ENCODE measurements at places on chromosomes 6 and 20.

DNA sequence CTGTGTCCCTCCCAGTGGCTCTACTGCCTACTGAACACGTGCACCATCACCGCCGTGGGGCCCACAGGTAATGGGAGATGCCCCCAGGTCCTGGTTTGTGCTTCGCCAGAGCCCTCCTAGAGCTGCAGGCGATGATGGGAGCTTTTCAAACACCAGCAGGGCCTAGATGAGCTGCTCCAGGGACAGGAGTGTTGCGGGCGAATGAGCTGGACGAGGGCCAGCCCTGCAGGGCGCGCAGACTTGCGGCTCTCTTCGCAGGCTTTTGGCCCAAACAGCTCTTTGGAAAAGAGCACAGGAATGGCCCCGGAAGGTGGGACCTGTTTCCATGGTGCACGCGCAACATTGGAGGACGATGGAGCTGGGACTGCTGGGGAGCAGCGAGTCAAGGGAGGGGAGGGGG is 409.3 kb upstream of the SULF2 start:
- no peak for DNase-seq

GRCh38 chr6:165717732-165718465 is 54.9 kb upstream of the PDE10A start:
- peak; percentile 51 for DNase-seq

- peak; percentile 64 for DNase-seq
Observed at GRCh38 chr6:27297857-27298730, 14.0 kb downstream of the POM121L2 start.

DNA sequence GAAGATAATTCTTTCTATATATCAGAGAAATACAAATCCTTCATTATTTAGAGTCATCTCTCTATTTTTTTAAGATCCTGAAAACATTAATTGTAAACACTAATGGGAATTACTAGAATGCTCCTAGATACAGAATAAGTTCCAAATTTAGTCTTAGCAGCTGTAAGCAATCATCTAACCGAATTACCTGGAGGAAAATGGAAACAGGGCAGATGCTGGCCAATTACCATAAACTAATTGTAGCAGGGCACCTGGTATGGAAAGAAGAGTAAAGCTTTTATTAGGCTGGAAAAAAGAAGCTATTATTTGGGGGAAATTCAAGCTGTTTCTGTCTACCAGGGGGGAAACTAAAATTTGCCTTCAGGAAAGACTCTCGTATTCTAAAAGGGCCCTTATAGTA is 257.5 kb downstream of the MMUT start:
- DNase-seq, result no peak

GRCh38 chr6:143579703-143580102 is 68.2 kb upstream of the FUCA2 start:
- peak; percentile 82 for DNase-seq

DNA sequence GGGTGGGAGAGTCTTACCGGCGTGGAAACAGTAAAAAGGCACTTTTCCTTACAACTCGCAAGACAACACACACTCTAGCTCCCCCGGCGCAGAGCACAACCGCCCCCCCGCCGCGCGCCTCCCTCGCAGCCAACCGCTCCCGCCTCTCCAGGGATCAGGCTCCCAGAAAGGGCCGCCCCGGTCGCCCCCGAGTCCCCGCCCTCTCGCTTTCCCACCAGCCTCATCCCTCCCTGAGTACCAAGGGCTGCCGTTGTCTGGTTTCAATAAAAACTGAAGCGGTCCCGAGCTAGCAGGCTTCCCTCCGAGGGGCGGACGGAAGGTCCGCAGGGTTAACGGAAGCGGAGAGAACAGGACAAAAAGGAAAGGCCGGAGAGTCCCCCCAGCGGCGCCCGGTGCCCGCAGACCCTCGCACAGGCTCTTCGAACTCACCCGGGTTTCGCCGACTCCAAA is 804 bp downstream of the ELOVL5 start:
- peak; percentile 71 for DNase-seq

GRCh38 chr6:4253604-4254231 is 118.3 kb upstream of the ECI2 start:
- DNase-seq, result peak; percentile 82

DNA sequence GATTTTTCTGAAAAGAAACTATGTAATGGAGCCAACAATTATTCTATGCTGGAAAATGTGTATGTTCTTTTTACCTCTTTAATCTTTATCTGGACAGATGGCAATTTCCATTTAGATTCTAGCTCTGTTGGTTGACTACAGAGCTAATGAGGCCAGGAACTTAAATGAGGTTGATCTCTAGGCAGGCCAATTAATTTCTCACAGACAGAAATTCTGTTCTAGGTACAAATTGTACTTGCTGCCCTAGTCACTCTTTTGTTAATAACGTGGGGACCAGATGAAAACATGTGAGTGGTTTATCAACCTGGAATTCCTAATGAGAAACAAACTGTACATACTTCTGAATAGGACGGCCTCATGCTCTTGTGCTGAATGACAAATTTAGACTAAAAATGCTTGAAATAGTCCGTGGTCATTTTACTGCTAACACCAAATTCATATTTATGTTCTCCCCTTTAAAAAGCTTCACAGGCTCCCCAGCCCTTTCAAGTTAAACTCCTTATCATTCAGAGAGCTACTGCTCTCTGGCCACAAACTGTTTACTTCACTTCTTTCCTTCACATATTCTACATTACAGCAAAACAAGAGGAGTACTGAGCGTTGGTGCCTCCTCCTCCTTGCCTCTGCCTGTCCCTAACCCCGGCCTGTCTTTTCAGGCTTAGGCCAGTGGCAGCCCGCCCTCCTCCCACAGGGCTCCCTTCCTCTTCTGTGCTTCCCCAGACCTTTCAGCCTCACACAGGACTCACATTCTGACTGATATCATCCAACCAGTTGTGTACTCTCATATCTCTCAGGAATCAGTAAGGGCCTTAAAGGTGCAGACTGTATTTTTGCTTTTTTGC is 41.4 kb downstream of the DTNBP1 start:
- no peak for DNase-seq

DNA sequence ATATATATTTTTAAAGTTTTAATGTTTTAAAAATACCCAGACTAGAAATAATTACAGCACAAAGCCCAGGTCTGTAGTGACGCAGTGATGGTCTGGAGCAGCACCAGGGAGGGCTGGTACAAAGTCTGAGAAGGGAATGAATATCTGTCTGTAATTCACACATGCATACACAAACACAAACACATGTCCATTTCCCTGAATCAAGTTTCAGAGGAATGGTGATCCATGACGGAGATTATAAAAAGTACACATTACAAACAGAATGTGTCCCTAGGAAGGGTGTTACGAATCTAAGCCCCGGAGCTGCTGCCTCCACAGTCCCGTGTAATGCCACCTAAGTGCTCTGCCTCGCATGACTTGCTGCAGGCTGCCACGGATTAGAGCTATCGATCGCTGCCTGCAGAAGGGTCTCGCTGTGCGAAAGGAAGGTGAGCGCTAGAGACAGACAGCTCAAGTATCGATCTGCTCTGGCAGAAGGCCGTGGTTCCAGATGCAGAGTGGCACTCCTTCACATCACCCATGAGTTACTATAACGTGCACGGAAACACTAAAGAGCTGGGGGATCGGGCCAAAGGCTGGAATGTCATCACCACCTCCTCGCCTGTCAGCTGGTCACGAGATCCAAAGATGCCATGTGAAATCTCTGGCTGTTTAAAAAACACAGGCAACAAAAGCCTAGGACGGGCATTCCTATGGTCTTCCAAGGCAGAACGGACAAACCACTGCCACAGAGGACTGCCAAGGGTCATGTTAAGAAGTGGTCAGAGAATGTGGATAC is 87.1 kb downstream of the INSM1 start:
- no peak for DNase-seq

GRCh38 chr20:15705975-15706374 is 867.3 kb downstream of the KIF16B start:
- DNase-seq, result no peak

DNA sequence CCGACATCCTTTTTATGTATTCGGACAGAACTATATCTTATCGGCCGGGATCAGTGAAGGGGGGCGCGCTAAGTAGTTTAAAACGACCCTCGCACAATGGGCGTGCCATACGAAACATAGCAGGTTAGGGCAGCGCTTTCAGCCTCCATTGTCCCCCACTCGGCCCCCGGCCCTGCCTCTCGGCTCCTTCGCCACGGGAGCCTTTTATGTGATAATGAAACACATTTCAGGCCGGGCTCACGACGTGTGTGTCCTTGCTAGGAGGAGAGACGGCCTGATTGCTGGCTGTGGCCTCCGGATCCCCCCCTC is 5.3 kb downstream of the FOXA2 start:
- no peak for DNase-seq

DNA sequence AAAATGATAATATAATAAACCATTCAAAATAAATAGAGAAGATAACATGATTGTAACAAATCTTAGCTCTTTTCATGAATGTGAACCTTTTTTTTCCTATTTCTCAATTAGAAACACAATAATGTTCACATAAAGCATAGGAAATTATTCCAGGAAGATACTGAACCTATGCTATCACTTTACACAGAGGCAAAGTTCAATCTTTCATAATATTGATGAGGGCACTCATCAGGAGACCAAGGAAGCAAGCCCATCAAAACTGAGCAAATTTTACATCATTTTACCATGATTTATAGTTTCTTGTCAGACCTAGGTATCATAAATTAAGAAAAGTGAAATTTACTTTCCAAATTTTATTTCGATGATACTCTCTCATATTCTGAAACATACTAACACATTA is 938.5 kb downstream of the TBC1D32 start:
- no peak for DNase-seq

DNA sequence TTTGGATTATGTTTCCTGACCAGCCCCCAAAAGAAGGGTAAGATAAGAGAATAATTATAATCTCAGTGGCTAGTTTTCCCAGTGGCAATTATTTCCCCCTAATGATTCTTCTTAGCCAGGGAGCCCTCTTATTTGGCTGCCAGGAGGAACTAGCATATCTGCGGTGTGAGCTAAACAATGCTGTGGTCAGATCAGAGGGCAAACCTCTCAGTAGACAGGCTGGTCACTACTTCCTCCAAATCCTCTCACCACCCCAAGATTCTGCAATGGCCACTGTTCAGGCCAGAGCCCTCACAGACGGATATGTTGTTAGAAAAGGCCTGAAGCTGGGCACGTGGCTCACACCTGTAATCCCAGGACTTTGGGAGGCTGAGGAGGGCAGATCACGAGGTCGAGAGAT is 273.4 kb upstream of the SASH1 start:
- DNase-seq, result no peak

DNA sequence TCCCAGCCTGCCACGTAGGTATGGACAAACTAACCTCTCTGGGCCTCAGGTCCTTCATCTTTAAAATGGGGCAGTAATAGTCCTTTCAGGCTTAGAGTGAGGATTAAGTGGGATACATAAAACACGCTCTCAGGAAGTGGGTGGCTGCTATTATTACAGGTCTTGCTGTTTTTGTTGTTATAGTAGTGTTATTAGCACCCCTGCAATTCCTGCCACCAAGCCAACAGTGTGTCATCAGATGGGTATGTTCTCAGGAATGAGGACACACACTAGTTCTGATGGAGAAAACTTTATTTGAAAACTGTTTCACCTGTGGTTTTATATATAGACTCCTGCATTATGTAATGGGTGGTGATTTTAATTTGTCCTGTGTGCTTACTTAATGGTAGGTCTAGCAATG is 131.7 kb downstream of the LRRC1 start:
- DNase-seq, result peak; percentile 37

GRCh38 chr6:118017301-118017848 is 110.3 kb downstream of the SLC35F1 start:
- DNase-seq, result no peak

- DNase-seq, result peak; percentile 36
Observed at GRCh38 chr6:13593720-13594119, 19.3 kb downstream of the SIRT5 start.

DNA sequence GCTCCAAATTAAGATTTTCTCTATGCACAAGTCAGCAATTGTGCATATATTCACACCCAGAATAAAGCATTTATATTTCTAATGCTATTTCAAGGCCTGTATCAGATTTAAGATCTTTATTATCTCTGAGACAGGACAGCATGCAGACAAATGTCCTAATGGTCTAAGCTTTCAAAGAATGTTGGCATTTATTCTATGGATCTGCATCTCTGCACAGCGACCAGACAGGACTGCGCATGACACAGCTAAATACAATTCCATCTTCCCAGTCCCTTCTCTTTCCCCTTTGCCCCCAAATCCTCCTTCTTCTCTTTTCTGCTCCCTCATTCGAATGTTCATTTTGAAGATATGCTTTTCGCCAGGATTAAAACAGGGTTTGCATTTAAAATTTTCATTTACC is 478.5 kb downstream of the PKHD1 start:
- peak; percentile 1 for DNase-seq

- DNase-seq, result no peak
Observed at GRCh38 chr6:88920774-88921733, 42.4 kb downstream of the RNGTT start.

DNA sequence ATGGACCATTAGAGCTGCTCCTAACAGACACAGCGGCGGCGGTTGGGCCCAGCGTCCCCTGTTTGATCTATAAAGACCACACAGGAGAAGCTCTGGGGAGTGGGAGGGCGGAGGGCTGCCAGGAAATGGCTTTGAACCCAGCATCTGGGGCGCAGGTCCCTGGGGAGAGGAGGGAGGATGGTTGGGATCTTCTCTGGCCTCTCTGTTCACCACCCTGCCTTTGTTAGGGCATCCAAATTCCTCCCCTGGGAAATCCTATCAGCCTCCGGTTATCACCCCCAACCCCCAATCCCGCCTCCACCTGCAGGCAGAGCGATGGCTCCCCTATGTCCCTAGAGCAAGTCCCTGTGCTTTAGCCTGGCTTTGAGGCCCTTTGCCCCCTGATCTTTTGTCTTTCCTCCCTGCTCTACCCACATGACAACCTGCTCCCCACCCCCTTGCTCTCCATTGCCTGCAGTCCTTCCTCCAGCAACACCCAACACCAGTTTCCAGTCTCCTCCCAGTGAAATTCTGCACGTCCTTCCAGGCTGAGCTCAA is 7.1 kb downstream of the XKR7 start:
- DNase-seq, result no peak

- no peak for DNase-seq
Observed at GRCh38 chr6:98669371-98669770, 165.0 kb upstream of the POU3F2 start.

GRCh38 chr6:99711925-99712324 is 105.3 kb downstream of the PRDM13 start:
- DNase-seq, result no peak
